ENCODE measurements at places on chromosomes 7 and 10.

DNA sequence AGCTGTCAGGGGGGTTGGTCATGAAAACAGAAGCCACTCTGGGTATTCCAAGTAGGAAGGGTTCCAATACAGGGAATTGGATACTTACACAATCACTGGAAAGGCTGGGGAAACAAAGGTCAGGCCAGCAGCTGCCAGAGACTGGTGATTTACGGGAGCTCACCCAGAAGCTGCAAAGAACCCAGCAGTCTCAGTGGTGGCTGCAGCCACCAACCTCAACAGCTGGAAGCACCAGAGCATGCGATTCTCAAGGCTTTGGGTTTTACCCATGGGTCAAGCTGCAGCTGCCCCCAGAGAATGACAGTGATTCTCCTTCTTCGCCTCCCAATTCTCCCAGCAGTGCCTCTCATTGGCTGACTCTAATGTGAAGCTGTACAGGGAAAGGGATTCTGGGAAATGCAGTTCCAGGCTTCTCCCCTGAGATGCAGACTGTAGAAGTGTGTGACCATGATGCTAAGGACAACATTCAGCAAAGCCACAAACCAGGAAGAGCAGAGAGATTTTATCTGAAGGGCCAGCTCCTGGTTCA is 107.2 kb upstream of the TCF7L2 start:
- no peak for DNase-seq

DNA sequence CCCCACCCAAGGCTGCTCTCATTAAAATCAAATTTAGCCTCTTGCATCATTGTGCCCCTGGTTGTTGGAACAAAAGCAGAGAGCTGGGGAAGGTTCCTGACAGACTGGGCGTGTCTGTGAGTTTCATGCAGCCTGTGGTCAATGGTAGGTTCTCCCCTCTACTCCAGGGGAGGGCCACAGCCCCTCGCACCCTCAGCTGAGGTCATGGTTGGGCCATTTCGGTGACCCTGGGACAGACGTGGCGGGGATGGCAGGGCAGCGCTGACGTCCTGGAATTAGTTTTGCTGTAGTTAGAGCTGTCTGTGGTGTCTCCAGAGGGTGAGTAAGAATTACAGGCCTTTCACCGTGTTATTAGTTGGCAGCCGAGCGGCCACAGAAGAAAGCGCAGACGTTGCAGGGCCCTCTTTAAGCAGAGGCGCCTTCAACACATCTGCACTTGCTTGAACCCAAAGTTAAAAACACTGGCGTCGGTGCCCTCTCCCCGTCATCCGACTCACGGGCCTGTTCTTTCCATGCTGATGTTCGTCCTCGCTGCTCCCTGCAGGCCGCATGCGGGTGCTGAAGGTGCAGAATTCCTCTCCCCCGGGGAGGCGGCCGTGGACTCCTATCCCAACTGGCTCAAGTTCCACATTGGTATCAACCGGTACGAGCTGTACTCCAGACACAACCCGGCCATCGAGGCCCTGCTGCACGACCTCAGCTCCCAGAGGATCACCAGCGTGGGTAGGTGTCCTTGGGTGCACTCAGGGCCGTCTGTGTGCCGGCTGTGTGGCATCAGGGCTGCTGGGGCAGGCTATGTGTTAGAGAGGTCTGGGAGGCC is 2.8 kb downstream of the FAM20C start:
- no peak for DNase-seq

DNA sequence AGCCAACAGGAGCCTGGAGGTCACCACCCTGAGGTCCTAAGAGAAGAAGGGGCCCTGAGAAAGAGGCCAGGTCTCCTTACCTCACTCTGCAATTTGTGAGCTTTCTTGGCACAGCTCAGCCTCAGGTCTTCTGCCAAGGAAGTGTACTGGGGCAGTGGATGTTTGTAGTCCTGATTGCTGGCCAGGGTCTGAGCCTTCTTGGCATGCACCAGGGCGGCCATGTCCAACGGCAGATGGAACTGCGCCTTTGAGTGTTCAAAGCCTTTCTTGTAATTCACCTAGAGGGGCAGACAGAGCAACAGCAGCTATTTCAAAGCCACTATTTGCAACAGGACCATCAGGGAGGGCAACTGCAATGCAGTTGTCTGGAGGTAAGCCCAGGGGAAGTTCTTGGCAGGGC is 51.7 kb downstream of the NRAP start:
- DNase-seq, result no peak

- DNase-seq, result no peak
Observed at GRCh38 chr7:134637934-134638719, 8.5 kb upstream of the BPGM start.

DNA sequence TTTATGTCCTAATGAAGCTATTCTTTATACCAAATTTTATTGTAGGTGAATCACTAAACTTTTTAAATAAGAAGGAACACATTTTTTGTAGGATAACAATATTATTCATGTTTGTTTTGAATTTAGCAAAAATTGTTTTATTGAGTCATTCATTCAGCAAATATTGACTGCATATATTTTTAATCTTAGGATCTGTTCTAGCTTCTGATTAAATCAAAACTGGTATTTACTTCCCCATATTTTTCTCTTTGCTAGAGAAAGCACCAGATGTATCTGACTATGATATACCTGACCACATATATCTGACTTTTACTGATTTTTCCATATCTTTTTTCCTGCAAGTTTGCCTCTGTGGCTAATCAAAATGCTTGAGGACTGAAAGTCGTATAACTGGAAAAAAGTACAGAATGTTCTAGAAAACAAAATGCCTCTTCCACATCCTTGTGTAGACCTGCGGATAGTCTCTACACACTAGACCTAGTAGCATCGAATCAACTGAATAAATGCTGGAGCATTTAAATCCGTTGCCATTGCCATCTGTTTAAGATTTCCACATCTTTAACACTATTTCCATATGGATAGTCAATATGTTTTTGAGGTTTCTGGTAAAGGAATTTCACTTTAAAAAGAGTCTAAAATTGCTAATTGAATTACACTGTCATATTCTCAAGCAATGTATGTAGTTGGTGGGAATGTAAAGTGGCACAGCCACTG is 594.7 kb downstream of the KCNMA1 start:
- DNase-seq, result no peak

DNA sequence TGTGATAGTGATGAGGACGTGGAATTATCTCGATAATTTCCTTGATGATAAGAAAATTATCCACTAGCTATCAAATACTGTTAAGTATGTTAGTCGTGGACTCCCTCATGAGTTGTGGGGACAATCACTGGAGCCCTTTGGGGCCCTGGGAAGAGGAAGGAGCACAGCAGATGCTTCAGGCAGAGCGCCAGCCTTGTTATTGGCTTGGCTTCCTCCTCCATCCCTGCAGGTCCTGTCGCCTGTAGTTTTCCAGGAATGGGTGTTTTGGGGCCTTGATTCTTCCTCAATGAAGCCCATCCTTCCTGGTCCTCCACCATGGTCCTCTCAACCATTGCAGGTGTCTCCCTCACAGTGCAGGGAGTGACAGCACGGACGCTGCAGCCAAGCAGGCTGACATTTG is 32.5 kb upstream of the ZNF32 start:
- no peak for DNase-seq

GRCh38 chr10:59181668-59182067 is 5.2 kb downstream of the PHYHIPL start:
- DNase-seq, result peak; percentile 36

DNA sequence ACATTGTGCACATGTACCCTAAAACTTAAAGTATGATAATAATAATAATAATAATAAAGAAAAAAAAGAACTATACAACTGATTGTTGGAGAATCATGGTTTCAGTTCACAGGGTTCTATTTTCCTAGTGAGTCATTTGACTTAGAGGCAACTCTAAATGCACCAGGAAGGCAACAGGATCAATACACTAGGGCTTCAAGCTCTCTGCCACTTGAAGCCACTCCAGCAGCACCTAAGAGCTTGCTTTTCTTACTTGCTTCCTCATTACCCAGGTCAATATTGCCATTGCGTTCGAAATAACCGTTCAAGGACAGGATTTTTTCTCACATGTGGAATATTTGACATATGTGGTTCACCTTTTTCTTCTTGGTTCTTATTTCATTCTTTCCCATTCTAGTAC is 189.7 kb downstream of the GRM3 start:
- no peak for DNase-seq

- peak; percentile 27 for DNase-seq
Observed at GRCh38 chr10:77927402-77928246, 1.1 kb upstream of the DLG5 start.

DNA sequence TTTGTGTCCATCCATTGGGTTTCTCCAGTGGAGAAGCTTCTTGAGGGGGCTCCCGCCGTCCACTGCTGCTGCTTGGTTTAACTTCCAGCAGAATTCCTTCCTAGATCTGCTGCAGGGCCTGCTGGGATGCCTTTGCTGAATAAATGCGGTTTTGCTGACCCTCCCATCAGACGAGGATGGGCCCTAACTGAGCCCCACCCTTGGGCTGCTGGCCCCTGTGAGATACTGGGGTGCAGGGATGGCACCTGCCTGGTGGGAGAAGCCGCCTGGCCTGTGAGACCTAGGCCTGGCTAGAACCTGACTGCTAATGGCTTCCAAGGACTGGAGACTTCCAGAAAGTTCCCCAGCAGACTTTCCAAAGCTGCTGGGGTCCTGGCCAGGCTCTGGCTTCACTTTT is 43.8 kb downstream of the ZNF467 start:
- DNase-seq, result no peak

GRCh38 chr7:80153446-80153845 is 18.8 kb downstream of the GNAI1 start:
- DNase-seq, result no peak

GRCh38 chr7:56605146-56605545 is 488.9 kb upstream of the NUPR2 start:
- no peak for DNase-seq

GRCh38 chr7:139583826-139584553 is 60.5 kb downstream of the CLEC2L start:
- no peak for DNase-seq

DNA sequence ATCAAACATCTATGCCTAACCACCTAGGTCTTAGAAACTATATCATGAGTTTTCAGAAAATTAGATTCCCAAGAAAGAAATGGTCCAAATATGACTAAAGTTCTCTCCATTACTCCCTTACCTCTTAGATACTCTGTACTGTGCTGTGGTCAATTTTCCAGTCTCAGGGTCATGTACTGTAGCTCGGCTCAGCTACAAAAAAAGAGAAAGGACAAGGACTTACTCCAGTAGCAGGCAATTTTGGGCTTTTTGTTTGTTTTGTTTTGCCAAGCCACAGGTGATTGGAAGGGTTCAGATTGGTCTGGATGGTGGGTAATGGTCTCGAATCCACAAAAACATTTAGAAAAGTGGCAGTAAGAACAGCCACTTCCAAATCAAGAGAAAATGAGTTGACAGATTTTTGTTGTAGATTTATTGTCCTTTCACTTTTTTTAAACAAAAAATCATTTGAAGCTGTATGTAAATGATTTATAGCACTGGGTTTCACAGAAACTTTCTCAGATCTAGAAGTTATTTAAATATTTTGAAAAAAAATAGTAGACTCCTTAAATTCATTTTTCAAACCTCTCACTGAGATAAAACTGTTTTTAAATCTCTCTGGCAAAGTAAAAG is 52.8 kb downstream of the P4HA1 start:
- DNase-seq, result no peak

GRCh38 chr10:78248651-78249464 is 215.2 kb downstream of the RPS24 start:
- DNase-seq, result no peak

- no peak for DNase-seq
Observed at GRCh38 chr10:24901686-24902399, 50.6 kb downstream of the PRTFDC1 start.

DNA sequence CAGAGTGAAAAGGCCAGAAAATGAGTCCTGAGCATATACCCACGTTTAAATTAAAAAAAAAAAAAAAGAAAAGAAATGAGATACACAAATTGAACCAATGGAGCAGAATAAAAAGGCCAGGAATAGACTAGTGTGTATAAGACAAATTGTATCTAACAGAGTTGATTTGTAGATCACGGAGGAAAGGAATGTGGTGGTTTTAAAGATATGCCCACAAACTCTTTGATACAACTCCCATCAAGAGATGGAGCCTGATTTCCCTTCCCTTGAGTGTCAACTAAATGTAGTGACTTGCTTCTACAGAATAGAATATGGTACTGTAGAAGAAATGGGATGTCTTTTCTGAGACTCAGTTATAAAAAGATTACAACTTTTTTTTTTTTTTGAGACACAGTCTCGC is 10.4 kb downstream of the SYPL1 start:
- DNase-seq, result no peak

DNA sequence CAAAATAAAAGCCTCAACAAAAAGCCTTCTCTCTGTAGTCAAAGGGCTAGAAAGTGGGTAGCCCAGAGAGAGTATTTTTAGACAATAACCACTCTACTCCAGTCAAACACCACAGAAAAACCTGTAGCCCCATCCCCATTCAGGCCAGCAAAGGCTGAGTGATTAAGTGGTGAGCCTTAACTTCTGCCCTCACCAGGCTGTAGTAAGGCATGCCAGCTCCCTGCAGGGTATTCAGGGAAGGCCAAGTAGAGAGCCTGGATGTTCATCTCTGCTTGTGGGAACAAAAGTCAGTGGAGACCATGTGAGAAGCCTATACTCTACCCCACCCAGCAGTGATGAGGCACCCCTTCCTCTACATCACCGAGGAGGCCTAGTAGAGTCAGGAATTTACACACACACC is 51.2 kb downstream of the HIF1AN start:
- DNase-seq, result no peak

GRCh38 chr7:44802418-44803025 is 6.0 kb downstream of the PPIA start:
- DNase-seq, result no peak

DNA sequence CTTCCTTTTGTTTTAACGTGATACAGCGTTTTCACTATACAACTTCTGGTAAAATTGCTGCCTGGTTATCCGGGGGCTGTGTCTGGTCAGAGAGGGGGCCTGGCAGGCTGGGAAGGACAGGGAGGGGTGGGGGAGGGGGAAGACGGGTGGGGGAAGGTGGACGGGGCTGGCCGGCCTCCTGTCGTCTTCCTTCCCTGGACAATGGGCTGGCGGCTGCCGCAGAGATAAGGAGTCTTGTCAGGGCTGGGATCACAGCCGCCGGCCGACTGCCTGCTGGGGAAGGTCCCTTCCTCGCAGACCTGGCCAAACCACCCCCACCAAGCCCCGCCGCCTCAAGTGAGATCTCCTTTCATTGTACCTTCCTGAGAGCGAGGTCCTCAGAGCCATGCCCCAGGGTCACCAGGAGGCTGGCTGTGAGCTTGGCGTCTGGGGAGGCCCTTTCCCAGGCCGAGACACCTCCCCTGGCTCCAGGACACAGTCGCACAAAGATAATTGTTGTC is 151.2 kb upstream of the TNRC18 start:
- DNase-seq, result no peak

DNA sequence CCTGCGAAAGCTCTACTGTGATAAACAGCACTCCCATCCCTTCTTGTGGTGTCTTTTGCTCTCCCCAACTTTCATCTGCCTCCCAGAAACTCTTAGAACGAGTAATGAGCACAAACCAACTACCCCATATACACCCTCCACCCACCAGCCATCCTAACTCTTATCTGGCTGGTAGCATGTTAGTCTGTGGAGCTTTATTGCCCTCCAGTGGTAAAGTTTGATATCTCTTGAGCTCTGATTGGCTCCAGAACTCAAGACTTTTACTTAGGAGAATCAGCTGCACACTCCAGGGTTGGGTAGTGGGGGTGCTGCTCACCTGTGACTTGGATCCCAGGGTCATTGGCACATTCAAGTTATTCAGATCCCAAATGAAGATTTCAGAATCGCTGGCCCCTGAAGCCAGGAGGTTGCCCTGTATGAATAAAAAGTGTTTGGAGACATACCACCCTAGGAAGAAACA is 10.9 kb downstream of the SEC31B start:
- DNase-seq, result peak; percentile 40

GRCh38 chr10:102758240-102758932 is 14.6 kb downstream of the WBP1L start:
- no peak for DNase-seq

All from NCI-H146 (cell line).